Left cardiac atrium (tissue), 4 donors: ENCODE measurements at places on chromosomes 11 and 22. TPM values are rescaled to one million over a fixed set of nuclear protein-coding genes. Genes with fewer than 3 reads are reported as not detected.

DNA sequence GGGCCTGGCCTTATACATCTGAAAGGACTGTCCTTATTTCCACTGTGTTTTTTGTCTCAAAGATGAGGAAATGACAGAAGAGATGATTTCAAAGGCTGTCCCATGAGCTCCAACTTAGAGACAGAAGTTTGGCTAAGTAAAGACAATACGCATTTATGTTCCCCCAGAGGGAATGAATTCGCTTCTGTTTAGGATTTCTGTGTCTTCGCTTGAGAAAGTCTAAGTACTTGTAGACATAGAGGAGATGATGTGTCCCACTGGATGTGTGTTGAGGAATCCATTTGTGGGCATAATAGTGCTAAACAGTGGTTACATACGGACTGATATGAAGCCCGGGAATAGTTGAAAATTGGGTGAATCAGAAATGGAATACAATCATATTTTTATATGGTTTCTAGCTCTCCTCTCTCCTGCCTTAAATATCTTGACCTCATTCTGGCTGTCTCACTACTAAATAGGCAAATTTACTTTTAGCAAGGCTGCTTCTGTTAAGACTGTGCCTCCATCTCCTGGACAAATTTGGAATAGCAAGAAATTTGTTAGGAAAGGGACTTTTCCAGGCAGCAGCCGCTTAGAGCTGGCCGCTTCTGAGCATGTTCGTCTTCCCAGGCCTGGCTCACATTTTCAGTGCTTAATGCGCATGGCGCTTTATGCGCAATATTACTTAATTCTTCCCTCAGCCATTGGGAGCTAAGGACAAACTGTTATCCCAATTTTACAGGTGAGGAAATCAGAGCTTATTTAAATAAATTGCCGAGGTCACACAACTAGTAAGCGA is 1.9 kb upstream of the PEX26 start:
- peak; percentile 64 for DNase-seq

GRCh38 chr11:35040221-35040942 is 98.6 kb upstream of the CD44 start:
- DNase-seq, result no peak

- DNase-seq, result no peak
These were observed 623 bp downstream of the NDUFS8 start for GRCh38 chr11:68031144-68031464.

DNA sequence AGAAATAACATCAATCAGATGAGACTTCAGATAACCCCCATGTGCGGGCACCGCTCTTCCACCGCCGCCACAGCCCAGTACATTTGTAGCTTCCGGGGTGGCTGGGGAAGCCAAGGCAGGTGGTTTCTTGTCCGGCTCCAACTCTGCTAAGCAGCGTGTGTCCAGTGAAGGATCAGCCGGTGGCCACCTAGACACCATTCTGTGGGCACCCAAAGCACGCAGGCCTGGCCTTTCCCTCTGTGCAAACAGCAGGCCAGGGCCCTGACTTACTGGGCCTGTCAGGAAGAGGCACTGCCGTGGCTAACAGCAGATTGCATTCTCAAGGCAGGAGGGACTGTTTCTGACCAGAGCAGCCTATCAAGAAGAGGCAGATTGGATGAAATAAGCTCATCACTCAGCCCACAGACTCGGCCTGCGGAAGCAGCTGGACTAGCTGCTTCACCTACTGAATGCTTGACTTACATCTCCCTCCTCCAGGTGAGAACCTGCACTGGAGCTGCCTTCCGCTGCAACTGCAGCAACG is 74.8 kb downstream of the ETS1 start:
- DNase-seq, result no peak

- DNase-seq, result peak; percentile 60
These were observed 60.2 kb upstream of the PDE3B start for GRCh38 chr11:14583252-14584034.

DNA sequence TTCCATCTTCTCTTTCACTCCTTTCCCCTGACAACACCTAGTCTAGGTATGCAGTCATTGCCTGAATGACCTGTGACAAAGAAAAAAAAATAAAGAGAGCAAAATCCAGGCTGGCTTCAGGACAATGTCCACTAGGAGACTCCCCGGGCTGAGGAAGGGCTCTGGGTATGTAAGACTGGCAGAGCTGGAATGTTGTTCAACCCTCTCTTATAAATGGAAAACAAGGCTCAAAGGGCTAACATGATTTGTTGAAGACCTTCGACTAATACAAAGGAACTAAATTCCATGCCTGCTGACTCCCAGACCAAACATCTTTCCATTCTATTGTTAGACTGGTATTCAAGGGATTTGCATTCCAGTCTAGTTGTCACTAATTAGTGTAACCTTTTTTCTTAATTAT is 122.2 kb downstream of the ARL14EP start:
- no peak for DNase-seq

DNA sequence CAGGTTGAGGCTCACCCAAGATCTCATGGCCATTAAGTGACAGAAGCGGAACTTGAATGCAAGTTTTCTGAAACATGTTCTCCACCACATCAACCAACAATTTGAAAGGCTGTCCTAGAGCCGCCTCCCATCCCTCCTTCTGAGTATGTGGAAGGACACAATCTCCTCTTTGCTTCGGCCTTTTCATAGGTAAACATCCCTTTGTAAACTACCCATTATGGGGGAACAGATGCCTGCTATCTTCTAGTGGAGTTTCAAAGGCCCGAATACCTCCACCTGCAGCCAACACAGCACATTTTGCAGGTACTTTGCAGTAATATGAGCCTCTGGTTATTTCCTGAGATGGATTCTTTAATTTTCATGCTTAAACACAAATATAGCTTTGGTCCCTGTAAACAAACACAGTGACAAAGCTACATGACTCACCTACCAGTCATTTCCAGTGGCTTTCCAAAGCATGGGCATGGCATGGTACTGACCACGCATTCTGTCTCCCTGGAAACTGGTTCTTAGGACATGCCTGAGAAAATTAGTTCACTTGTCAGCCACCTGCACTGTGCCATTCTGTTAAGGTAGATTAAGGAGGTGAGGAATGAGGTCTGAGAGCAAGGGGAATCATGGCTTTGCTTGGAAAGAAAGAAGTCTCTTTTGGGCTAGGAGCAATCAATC is 60.2 kb downstream of the EHF start:
- no peak for DNase-seq

SLC37A2 gene
- total RNA-seq, result 8.9 TPM

IL18 gene
- 4.7 TPM for total RNA-seq

DNA sequence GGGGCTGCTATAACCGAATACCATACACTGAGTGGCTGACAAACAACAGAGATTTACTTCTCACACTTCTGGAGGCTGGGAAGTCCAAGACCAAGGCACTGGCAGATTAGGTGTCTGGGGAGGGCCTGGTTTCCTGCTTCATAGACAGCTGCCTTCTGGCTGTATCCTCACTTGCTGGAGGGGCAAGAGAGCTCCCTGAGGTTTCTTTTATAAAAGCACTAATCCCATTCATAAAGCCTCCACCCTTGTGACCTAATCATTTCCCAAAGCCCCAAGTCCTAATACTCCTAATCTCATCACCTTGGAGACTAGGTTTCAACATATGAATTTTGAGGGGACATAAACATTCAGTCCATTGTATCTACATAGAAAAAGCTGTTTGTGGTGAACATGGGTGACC is 131.8 kb downstream of the KIRREL3 start:
- no peak for DNase-seq

- no peak for DNase-seq
These were observed 54.9 kb downstream of the ARHGAP8 start for GRCh38 chr22:44807232-44807631.

BCO2 gene
- 92.2 TPM for total RNA-seq

- no peak for DNase-seq
These were observed 17.9 kb downstream of the KCNE3 start for GRCh38 chr11:74449369-74449931.

DNA sequence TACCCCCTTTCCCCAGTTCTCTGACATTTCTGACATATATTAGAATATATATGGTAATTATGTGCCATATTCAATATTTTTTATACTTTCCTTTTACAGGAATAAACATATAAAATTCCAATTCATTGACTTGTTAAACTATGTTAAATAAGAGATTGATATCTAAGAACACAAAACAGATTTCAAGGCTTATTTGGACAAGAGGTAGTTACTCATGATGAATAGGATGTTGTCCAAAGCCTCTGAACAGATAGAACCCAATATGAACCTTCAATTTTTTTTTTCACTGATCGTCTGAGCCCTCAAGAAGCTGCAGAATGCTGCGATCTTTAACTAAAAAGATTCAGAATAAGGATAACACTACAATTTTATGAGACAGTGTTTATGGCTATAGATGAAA is 340.3 kb downstream of the LUZP2 start:
- DNase-seq, result no peak
